Glutamatergic neuron (in vitro differentiated cells): ENCODE measurements at places on chromosomes 6 and 20.

DNA sequence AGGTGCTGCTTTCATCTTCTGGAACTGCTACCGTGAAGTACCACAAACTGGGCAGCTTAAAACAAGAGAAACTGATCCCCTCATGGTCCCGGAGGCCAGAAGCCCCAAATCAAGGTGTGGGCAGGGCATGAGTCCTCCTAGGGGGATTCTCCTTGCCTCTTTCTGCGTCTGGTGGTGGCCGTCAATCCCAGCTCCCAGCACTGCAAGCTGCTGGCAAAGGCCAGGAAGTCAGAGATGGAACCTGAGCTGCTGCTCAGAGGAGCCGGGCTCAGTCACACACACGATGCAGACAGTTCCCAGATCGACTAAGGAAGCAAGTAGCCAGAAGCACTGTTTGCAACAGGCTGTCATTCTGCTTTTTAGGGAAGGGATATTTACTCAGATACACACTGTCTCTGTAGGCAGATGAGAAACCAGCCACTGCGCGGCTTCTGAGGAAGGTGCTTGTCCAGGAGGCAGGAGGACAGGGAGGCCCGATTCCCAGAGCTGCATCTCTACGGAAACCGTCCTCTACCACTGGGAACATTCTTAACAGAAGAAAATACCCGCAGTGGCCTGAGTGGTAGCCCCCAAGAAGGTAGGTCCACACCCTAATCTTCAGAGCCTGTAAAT, 15.5 kb downstream of the BHLHE23 start:
- no peak for DNase-seq

DNA sequence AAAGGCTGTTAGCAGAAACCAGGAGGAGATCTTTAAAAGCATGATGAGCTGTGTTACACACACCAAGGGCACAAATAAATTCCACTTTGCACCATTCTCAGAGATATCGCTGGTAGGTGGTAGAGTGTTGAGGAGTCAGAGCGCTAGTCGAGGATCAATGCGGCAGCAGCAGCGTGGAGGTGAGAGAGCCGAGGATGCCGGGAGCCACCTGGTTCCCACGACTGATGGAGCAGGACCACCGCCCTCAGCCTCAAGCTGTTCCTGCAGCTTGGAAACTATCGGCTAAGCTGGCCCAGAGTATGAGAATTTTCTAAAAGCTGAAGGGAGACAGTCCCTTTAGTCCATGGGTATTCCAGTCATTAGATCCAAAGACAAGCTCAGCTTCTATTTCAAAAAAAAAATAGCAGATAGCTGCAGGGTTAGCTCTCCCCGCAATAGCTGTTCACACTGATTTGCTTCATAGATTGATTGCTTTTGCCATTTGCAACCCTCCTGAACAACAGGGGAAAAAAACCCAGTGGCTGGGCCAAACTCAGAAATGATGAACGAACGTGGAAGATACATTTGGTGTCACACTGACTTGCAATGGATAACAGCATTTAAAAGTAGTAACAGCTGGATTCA, 106.2 kb downstream of the LCA5 start:
- no peak for DNase-seq

GRCh38 chr6:132219901-132220300, 181.4 kb downstream of the MOXD1 start:
- DNase-seq, result no peak

GRCh38 chr20:44056010-44056698, 130.8 kb downstream of the JPH2 start:
- DNase-seq, result peak; percentile 48

- DNase-seq, result no peak
Observed at GRCh38 chr20:62539198-62540045, 63.6 kb upstream of the GATA5 start.

DNA sequence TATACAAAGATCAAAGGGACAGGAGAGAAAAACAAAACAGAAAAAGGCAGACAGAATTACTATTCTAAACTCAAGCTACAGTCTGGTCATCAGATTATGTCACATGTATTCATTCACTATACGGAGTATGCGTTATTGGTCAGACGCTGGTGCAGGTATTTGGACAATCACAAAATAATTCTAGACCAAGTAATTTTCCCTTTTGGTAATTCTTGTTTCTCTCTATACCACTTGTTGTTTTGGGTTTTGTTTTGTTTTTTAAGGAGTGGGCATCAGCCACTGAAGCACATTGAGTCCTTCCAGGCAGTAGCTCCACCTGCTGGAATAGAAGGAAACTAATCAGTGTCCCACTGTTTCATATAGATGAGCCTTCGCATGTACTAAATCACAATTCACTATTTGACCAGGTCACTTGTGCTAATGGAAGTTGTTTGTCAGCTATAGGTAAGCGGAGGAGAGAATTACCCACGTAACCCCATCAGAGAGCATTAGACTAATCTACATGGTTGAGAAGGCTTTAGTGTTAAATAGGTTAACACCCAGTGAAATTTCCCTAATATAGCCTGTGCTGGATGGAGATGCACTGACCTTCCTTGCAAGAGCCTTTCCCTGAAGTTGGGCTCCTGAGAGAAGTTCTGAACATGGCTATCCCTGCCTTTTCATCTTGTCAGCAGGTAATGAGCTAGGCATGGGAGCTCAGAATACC, 77.9 kb downstream of the TNFAIP3 start:
- no peak for DNase-seq

DNA sequence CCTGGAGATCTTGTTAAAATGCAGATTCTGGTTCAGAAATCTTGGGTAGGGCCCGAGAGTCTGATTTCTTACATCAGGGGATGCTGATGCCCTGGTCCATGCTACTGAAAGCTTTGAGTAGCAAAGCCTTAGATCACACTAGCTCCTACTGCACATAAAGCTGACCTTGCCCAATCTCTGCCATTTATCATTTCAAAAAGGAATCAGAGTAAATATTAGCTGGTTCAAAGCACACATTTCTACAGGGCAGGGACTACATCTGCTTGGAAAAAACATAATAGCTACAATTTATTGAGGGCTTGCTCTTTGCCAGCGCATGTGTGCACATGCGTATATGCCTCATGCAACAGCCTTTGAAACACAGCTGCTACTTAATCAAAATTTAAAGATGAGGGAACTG, 440.4 kb upstream of the ARID1B start:
- no peak for DNase-seq

DNA sequence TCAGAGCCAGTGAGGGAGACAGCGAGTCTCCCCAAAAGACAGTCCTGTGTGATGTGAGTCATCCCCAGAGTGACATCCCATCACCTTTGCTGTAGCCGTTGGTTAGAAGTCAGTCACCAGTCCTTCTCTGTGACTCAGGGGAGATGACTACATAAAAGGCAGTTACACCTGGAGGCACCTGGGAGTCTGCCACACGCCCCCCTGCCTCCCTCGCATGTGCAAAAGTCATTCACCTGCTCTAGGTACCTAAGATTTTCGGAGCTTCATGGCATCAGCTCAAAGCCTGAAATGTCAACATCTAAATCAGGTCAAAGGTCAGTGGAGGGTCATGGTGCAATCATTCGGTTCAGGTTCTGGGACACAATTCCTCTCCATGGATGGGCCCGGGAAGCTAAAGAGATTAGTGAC, 50.3 kb downstream of the PRR18 start:
- DNase-seq, result no peak

DNA sequence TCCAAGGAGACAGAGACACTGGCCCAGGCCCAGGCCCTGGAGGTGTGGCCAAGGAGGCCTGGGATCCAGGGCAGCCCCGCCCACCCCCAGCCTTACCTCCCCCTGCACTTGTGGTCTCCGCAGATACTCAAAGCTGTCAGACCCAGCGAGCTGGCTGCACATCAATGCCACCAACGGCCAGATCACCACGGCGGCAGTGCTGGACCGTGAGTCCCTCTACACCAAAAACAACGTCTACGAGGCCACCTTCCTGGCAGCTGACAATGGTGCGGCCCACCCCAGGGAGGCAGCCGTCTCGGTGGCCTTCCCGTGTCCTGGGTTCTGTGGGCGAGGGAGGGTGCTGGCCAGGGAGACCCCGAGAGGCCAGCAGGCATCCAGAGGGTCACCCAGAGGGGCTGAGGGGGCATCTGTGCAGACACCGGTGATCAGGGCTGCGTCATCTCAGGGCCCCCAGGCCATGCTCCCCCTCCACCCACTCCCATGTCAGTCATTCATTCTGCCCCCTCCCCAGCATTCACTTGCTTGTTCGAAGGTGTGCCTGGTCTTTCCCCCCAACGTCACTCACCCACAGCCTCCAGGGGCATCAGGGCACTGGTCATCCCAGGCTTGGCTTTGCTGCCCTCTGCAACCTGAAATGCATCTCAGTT, 141.3 kb downstream of the TAF4 start:
- peak; percentile 11 for DNase-seq

DNA sequence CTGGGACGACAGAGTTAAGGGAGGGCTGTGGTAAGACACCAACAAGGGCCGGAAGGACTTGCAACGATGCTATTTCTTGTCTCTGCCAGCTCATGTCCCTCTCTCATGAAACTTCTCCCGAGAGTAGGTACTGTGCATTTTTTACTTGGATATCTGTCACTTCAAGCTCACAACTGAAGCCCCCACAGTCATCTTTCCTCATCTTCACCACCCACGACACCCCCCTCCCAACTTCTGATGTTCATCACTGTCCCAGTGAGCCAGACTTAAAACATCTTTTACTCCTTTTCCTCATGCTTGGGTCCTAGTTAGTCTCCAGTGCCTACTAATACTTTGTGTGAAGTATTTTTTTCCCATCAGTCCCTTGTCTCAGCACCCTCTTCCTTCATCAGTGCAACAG, 34.6 kb upstream of the SRPK1 start:
- DNase-seq, result no peak

DNA sequence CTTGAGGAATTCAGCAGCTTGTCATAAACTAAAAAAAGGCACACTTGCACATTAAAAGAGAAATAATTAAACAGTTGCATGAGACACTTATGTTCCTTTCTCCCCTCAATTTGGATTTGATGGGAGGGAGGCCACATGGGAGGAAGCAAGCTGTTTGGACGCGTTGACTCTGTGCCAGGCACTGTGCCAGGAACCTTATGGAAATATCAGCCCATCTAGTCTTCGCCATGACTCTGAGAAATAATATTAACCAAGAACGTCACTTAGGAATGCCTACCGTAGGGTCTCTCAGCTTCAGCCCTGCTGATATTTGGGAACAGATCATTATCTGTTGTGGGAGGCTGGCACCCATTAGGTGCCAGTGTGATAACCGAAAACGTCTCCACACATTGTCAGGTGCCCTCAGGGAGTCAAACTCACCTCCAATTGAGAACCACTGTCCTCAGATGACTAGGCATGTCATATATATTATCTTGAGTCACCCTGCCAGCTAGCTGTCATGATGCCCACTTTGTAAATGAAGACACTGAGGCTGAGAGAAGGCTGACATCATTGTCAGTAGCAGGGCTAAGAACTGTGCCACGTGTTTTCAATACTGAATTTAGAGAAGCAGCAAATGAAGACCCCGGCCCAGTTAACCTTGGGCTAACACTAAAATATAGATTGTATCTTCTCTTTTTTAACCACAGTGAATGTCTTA, 36.1 kb downstream of the EYA2 start:
- DNase-seq, result no peak

DNA sequence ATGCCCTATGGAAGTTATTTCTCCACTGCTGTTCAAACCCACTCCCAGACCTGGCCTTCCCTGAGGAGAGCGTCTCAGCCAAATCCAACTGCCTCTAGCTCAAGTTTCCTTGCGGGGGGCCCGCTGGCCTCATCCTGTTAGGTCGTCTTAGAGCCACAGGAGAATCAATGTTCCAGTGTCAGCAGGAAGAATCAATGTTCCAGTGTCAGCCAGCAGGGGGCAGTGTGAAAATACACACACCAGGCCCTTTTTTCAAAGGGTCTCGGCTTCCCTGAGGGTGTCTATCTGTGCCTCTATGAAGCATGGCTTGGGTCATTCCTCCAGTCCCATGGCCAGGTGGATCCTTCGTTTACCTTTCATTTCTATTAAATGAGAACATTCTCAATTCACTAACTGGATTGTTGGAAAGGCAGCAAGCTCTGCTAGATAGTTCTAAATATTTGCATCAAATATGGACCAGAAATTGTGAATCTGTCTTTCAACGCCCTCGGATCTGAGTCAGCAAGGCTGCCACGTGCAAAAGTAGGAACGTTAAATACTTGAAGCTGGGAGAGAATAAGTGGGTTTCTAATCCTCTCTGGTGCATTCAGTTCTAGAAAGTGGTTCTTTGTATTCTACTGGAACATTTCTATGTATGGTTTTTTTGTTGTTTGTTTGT, 19.2 kb downstream of the PRND start:
- peak; percentile 79 for DNase-seq

- no peak for DNase-seq
Observed at GRCh38 chr6:100188754-100189153, 194.7 kb upstream of the MCHR2 start.

DNA sequence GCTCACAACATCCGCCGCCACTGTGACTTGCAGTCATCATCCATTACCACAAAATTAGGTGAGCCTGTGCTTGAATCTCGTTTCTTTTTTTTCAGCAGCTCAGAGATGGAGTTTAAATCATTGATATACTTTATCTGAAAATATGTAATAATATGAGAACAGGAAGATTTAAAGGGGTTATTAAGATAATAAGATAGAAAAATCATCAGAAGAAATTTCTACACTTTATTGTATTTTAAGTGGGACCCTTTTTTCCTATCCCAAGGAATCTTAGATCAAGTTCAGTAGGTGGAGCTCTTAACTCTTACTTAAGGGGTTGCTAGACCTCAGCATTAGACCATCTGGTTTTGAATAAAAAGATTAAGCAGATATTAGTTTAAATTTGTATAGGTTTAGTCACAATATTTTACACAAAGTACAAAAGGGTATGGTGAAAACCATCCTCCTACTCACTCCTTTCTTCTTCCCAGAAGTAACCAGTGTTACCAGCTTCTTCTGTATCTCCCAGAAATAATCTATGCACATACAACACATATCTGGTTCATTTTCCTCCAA, 9.4 kb upstream of the NCOA7 start:
- peak; percentile 32 for DNase-seq

GRCh38 chr6:41426888-41427641, 91.7 kb downstream of the NCR2 start:
- no peak for DNase-seq

DNA sequence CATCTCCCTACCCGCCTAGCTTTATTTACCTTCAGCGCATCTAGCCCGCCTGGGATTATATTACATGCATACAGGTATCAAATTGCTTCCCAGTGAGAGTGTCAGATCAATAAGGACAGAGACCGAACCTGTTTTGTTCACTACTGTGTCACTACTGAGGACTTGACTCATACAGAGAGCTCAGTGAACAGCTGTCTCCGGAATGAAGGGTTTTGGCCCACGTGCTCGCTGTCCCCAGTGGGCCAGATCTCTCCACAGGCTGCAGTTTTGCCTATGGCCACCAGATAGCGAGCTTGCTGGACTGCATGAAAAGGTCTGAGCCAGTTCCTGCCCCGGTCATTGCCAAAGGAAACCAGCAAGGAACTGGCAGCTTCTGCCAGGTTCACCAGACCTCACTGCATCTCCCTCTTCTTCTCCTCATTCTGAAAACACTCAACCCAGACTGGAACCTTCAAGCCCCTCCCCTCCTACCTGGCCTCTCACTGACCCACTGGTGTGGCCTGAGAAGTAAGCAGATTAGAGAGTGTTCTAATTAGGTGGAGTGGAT, 150.8 kb downstream of the ZMYND8 start:
- peak; percentile 82 for DNase-seq

- no peak for DNase-seq
Observed at GRCh38 chr20:38418509-38419204, 16.5 kb downstream of the SNHG17 start.

- DNase-seq, result peak; percentile 93
Observed at GRCh38 chr20:57381596-57382503, 9.3 kb upstream of the RBM38 start.

GRCh38 chr6:90521955-90522354, 64.9 kb downstream of the MAP3K7 start:
- DNase-seq, result no peak

GRCh38 chr6:73667798-73668197, 14.0 kb upstream of the SLC17A5 start:
- no peak for DNase-seq
